ENCODE measurements at places on chromosomes 3 and 15.

DNA sequence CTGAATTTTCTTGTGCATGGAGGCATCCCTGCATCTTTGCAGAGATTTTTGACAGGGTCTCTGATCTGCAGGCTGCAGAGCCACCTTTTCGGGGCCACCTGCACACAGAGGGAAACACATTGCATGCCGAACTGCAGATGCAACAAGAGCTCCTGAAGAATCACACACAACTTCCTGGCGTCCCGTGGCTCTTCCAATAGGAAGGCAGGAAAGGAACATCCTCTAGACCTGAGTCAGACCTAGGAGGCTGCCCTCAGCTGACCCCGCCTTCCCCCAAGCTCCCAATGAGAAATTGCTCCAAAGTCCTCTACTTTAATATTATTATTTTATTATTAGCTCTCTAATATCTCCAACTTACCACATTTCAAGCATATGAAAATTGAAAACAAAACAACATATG lies 213.2 kb upstream of the ARRDC4 start:
- no peak for DNase-seq

DNA sequence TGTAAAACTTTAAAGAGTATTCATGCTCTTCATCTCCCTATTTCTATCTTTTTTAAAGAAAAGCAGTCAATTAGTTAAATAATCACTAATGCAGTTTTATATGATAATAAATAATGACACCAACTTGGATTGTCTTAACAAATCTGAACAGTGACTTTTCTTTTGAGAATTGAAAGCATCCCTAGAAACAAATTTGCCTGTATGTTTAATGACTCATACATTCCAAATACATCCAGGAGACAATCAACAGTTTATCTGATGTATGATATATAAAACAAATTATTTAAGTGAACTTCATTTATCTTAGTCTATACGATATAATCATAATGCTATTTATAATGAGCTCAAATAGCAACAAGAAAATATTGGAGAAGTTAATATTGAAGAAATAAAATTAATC lies 78.0 kb downstream of the ALCAM start:
- DNase-seq: no peak

DNA sequence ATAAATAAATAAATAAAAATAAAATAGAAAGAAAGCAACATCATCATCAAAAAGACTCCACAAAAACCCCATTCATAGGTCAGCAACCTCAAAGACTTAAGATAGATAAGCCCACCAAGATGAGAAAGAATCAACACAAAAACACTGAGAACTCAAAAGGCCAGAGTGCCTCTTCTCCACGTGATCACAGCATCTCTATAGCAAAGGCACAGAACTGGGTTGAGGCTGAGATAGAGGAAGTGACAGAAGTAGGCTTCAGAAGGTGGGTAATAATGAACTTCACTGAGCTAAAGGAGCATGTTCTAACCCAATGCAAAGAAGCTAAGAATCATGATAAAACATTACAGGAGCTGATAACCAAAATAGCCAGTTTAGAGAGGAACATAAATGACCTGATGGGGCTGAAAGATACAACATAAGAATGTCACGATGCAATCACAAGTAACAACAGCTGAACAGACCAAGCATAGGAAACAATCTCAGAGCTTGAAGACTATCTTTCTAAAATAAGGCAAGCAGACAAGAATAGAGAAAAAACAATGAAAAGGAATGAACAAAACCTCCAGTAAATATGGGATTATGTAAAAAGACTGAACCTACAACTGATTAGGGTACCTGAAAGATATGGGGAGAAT lies 26.4 kb downstream of the GNB5 start:
- DNase-seq: no peak

DNA sequence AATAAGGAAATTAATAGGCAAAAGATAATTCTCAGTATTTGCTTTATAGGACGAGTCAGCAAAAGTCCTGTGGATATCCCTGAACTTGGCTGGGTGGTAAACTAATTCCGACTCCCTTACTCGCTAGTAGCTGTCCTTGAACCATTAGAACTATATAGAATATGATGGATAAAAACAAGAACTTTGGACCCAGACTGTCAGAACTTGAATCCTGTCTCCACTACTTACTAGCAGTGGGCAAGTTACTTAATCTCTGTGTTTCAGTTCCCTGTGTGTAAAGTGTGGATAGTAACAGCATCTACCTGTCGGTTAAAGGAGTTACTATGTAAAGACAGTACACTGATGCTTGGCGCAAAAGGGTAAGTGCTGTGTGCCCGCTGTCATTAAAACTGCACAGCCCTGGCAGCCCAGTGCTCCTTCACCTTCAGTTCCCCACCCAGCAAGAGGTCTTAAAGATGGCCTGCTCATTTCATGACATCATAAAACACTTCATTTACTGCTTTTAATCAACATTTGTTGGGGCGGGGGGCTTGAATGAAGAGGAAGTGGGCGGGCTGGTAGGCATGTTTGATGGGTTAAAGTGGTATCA lies 7.3 kb downstream of the TPM1 start:
- DNase-seq: no peak

- no peak for DNase-seq
Measured at GRCh38 chr3:168952551-168952950, 711.0 kb downstream of the MECOM start.

DNA sequence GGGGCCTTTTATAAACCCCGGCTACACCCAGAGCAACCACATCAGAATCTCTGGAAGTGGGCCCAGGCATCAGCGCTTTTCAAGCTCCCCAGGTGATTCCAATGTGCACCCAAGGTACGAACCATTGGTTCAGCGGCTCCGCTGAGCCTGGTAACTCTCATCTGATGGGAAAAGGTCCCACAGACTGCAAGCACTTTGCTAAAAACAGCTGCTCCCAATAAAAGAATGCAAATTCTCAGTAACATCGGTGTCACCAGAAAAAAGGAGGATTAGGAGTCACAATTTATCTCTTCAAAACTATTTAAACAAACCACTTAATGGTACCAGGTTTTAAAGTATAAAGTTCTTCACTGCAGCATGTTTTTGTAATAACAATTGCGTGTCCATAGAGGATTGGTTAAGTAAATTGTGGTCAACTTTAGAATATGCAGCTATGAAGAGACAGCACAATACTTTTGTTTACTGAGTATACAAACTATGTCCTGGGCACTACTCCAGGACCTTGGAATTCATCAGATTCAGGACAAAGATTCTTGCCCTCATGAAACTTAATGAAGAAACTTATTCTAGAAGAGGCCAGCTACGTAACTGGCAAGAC lies 660.7 kb upstream of the ADAMTS9 start:
- DNase-seq: no peak

GRCh38 chr3:29764041-29764440 lies 483.2 kb downstream of the RBMS3 start:
- no peak for DNase-seq

DNA sequence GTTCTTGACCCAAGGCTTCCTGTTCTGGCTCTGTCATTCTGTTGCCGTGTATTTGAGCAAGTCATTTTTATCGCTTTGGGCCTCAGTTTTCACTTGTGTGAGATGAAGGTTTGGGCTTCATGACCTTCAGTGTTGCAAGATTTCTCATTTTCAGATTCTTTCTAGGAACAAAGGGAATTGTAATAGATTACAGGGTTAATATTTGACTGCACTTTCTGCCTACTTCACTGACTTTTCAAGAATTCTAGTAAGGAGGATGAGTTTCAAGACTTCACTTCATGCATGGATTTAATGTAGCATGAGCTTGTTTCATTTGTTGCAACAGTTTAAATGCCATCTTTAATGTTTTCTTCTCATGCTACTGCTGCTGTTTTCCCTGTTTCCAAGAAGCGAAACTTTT lies 226.5 kb downstream of the NLGN1 start:
- DNase-seq: no peak

GRCh38 chr15:100167884-100168375 lies 173.8 kb downstream of the ADAMTS17 start:
- peak; percentile 49 for DNase-seq

- no peak for DNase-seq
Measured at GRCh38 chr3:32500880-32501782, 1.5 kb downstream of the CMTM6 start.

DNA sequence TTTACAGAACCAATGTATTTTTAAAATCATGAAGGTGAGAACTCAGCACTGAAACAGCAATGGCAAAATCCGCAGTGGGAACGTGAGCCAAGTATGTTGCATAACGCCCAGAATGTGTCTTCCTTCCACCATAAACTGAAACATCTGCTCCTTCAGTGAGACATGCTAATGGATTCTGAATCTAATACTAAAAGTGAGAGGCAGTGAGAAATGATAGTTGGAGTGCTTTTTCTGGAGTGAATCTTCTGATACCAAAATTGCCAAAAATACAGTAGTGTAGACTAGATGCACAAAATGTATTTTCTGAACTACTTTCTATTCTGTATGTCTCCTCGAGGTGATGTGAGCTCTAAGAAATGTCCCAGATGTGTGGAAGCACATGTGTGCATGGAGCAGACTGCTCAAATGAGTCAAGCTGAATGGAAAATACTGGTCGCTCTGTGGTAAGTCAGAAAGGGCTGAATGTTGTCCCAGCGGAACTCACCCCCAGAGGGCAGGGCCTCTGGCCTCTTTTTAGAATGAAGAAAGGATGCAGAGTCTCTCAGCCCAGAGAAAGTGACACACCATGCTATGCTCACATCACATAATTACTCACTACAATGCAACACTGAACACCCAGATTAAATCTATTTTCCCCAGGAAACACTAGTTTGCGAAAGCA lies 73.0 kb downstream of the ATP10A start:
- DNase-seq: no peak

- DNase-seq: no peak
Measured at GRCh38 chr3:79047581-79047980, 720.2 kb downstream of the ROBO1 start.

DNA sequence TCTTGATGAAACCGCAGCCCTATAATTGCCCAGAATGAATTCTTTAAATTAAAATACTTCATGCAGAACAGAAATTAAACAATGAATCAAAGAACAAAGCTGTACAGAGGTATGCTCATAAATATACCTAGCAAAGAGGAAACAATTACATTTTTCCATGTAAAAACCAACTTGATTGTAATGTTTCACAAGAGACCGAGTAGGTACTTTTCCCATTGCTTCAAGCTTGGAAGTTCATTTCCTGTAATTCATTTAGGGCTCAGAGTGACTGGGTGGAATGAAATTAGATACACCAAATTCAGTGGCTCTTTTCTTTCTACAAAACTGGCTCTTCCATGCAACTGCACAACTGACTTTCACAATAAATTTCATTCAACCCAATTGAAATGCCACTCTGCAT lies 51.4 kb downstream of the FHIT start:
- DNase-seq: no peak

- no peak for DNase-seq
Measured at GRCh38 chr3:195386739-195387138, 56.1 kb downstream of the ACAP2 start.

GRCh38 chr15:51414256-51414860 lies 72.9 kb downstream of the GLDN start:
- DNase-seq: no peak

GRCh38 chr3:113754494-113755159 lies 7.8 kb downstream of the ATP6V1A start:
- no peak for DNase-seq

- DNase-seq: no peak
Measured at GRCh38 chr3:179608931-179609720, 4.5 kb downstream of the NDUFB5 start.

DNA sequence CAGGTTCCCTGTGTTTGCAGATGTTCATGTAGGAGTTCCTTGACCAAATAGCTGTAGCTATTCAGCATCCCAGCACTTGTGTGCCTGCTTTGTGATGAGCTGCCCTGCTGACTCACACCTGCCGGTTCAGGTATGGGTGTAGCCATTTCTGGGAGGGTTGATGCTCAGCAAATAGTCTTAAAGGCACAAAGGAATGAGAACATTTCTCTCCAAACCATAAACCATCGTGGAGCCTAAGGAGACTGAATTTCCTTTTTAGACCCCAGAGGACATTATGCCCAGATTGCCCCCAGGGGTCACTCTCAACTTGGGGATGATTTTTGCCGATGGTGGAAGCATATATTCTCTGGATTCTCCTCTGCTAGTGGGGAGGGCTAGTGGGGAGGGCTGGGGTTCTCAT lies 80.6 kb downstream of the ADAMTSL3 start:
- no peak for DNase-seq

GRCh38 chr3:71977525-71977924 lies 192.6 kb upstream of the PROK2 start:
- DNase-seq: no peak

DNA sequence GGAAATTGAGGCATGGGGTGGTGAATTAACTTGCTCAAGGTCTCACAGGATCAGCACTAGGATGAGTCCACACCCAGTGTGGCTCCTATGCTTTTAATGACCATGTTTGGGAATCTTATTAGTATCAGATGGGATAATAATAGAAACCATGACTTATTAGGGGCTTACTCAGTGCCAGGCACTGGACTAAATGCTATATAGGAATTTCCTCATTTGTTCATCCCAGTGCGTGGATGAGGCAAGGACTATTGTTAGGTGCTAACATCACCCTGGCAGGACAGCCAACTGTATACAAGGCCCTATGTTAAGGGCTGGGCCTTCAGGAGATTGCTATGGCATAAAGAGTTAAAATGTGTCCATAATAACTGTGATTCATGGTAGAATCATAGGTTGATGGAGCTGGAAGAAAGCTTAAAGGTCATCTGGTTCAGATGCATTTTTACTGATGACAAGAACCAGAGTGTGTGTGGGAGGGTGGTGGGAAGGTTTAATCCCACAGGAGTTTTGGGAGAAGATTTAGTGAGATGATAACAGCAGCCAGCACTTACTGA lies 4.7 kb upstream of the FEM1B start:
- no peak for DNase-seq

DNA sequence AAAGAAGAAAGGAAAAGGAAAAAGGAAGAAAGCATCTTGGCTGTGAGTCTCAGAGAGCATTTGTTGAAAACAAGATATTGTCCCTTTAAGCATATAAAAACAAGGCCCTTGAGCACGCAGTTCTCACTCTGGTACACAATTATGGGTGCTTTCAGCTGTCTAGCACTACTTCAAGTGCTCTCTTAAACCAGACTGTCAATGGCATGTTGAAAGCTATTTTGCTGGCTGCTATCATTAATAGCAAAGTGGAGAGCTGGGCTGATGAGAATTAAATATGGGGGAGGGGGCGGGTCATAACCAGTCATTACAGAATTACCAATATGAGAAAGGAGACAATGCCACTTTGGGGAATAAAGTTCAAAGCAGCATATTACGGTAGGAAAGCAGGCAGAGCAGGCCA lies 9.3 kb downstream of the TLE3 start:
- DNase-seq: no peak

- no peak for DNase-seq
Measured at GRCh38 chr3:147392625-147392946, 13.8 kb downstream of the ZIC4 start.

DNA sequence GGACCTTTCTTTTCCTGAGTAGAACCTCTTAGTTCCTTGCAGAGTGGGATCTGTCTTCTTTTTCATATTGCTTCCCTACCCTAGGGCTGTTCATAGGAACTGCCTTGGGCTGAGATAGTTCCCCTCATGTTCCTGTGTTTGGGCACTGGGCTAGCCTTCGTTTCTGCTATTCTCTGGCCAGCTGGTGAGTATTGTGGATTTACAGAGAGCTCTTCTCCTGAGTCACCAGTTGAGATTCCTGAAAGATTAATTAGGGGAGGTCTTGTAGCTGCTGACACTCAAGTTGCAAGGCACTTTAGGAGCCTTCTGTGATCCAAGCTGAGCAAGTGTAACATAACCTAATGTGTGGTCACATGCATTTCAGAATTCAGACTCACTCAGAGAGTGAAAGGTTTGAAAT lies 30.7 kb downstream of the CHD2 start:
- DNase-seq: no peak

- no peak for DNase-seq
Measured at GRCh38 chr15:92902737-92903593, 2.8 kb downstream of the CHD2 start.

Data from amygdala (tissue), 56 donors.